ENCODE measurements at places on chromosomes 11 and 22.

DNA sequence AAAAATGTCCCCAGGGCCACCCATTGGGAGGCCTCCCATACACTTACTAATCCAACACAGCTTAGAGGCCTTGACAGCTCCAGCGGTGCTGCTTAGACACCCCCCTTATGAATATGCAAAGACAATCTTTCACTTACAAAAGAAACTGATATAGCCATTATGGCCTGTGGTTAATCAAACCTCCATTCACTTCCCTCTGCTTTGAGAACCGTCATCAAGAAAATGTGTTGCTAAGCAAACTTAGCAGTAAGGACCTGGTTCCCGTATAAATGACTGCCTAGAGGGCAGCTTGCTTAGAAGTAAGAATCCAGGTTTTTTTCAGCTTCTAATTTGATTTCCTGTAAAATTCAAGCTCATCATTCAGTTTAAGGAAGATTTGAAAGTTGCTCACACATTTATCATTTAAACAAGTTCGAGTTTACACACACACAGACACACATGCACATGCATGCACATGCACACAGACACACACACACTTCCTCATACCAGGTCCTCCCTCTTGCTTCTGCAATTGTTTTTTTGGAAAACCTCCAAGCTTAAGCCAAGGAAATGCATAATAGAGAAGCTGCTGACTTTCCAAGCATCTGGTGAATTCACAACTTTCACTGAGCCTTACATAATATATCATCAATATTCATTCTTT is 137.7 kb upstream of the BLID start:
- no peak for DNase-seq

- no peak for DNase-seq
Measured at GRCh38 chr22:37425800-37426705, 1.2 kb downstream of the ELFN2 start.

DNA sequence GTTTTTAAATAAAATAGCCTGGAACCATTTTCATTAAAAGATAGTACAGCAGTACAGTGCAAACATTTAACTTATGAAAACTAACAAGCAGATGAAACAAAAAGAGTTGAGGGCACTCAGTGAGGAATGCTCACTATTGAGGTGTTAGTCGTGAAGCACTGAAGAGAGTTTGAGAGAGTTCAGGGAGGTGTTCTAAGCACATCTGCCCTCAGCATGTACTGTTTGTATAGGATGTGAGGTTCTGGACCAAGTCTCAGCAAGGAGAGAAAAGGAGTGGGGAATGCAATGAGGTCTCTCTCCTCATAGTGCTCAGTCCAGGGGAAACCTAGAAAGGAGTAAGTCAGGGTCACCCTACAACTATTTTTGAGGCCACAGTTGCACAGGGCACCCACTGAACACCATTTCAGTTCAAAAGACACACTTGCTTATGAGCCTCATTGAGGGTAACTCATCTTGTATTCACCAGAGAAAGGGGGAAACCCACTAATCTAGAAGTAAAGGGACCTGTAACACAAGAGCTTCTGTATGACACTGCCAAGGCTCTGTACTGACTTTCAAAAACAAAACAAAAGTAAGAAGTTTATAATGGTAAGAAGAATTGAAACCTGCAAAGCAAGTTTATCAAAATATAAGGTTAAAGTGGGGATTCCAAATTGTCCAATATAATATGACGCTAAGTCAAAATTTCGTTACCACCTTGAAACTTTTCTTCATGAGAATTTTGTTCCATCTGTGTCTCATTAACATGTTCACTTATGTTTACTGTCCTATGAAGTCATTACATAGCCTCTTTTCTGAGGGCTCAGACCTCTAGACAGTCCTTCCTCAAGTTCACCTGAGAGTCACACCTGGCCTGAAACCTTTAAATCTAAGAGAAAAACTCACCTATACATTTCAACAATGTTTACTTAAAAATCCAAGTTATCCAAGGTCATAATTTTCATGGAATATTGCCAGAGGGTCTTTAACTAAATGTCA is 275.3 kb downstream of the ETS1 start:
- no peak for DNase-seq

DNA sequence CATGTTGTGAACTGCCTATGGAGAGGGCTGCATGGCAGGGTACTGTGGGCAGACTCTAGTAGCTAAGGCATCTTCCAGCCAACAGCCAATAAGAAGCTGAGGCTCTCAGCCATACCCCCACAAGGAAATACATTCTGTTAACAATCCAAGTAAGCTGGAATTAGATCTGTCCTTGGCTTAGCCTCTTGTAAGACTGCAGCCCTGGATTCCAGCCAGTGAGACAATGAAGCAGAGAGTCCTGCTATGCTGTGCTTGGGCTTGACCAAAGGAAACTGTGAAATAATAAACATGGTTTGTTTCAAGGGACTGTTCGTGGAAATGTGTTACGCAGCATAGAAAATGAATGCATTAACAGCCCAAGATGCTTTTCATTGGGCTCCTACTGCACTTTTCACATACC is 1097.4 kb upstream of the CCDC90B start:
- DNase-seq = peak; percentile 4

All from hypothalamus (tissue), 51 donors.